Progenitor cell of endocrine pancreas (in vitro differentiated cells): ENCODE measurements at places on chromosomes 13 and 19.

DNA sequence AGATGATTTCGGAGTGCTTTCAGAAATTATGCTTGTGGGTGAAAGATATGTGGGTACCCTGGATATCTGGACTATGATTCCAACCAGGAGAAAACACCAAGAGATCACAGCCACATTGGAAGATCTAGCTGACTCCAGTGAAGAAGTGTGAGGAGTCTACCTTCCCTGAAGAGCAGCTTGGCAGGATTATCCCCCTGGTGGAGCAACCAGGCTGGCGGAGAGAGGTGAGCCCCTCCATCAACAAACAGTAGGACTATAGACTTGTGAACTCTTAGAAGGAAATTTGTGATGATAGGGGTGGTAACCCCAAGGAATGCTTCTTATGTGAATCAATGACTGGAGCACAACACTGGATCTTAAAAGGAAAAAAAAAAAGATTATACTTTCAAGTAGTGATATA, 47.8 kb upstream of the DIAPH3 start:
- H3K36me3 ChIP-seq: no peaks in the 10 kb centered on the region
- H3K4me3 ChIP-seq: no peak overlapping the region
- no peak overlapping the region for H3K27ac ChIP-seq

DNA sequence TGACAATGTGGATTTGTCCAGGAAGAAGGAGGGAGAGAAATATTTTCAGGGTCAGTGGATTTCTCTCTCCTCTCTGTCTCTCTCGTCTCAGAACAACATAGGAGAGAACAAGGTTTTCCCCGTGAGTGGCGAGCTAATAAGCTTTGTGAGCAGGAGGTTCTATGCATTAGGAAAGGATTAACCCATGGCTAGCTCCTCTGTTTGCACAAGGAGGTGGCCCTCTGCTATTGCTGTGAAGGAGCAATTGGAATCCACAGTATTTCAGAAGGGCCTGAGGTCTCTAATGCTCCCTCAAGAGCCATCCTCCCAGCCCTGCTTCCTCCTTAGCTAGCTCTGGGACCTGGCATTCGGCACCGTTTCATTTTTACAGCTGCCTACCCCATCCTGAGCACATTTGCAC, 288.9 kb upstream of the MAB21L1 start:
- H3K36me3 ChIP-seq: no peaks in the 10 kb centered on the region
- H3K27me3 ChIP-seq: peaks cover 26% of the 10 kb centered on the region
- peaks cover 16% of the 10 kb centered on the region for H3K4me1 ChIP-seq
- H3K4me3 ChIP-seq: no peak overlapping the region

DNA sequence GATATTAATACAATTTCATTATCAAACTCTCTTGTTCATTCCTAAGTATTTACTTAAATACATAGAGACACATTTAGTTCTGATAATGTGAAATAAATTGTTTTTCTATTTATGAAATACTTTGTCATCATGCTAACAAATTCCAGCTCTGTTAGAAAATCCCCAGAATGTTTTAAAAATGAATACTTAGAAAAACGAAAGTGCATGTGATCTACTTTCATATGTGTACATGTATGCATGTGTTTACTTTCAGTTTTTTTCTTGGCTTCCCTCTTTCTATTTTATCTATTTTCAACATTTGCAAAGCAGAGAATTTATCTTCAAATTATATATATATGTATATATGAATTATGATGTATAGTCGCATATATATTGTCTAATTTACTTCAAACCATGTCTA, 1110.0 kb upstream of the PCDH20 start:
- DNase-seq: no peak
- H3K27me3 ChIP-seq: no peaks in the 10 kb centered on the region
- H3K4me1 ChIP-seq: peaks cover 16% of the 10 kb centered on the region
- H3K36me3 ChIP-seq: no peaks in the 10 kb centered on the region

DNA sequence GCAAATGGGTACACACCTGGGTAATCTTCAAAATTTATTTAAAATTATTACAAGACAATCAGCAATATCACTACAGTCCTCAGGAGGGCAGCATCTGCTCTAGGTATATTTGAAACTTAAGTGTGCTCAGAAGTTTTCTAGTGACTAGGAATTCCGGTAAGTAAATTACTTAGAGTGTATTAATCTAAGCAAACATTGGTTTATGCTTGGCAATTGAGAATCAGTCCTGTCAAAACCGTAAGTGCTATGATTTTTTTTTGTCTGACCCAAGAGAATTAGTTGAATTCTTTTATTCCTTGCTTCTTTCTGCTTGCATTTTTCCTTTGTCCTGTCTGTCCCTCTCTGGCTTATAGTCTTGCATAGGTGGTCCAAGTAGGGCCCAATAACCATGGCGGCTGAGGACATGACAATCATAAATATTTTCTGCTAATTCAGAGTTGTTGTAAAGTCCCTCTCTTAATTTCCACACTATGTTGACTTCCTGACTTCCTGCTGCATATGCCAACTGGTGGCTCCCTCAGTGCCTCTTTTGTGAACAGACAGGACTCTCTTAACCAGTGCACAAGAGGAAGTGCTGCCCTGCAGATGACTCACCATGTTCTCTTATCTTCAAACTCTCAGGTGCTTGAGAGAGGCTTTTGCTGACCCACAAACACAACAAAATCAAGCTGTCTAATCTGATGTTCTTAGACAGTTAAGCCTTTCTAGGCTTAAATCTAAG, 82.2 kb downstream of the SLAIN1 start:
- DNase-seq: no peak
- H3K36me3 ChIP-seq: no peaks in the 10 kb centered on the region
- H3K4me3 ChIP-seq: no peak overlapping the region
- H3K27ac ChIP-seq: no peak overlapping the region
- H3K4me1 ChIP-seq: peaks cover 4% of the 10 kb centered on the region

GRCh38 chr19:53545271-53546065, 7.5 kb downstream of the ZNF331 start:
- H3K4me1 ChIP-seq: peaks cover 6% of the 10 kb centered on the region
- H3K36me3 ChIP-seq: peaks cover 1% of the 10 kb centered on the region
- H3K4me3 ChIP-seq: no peak overlapping the region
- peak overlapping the region; percentile 88 for H3K27ac ChIP-seq
- no peaks in the 10 kb centered on the region for H3K27me3 ChIP-seq
